Skeletal muscle cell (primary cell): ENCODE measurements at places on chromosomes 3 and 15.
A peak's percentile ranks its signal among the peaks of the same experiment; 100 is the strongest.

- no peak for DNase-seq
These were observed 23.1 kb downstream of the P3H2 start for GRCh38 chr3:190097617-190098016.

GRCh38 chr15:33154351-33155166, 40.0 kb downstream of the FMN1 start:
- DNase-seq, result peak; percentile 92

GRCh38 chr3:11546657-11547302, 96.9 kb downstream of the VGLL4 start:
- DNase-seq, result no peak

- DNase-seq, result no peak
These were observed 400.7 kb downstream of the ROBO1 start for GRCh38 chr3:79367066-79367465.

GRCh38 chr15:71736286-71736947, 73.9 kb upstream of the NR2E3 start:
- no peak for DNase-seq

- DNase-seq, result peak; percentile 24
These were observed 150.7 kb downstream of the AKAP13 start for GRCh38 chr15:85531083-85531482.

GRCh38 chr3:12553921-12554391, 2.9 kb upstream of the MKRN2 start:
- DNase-seq, result no peak

DNA sequence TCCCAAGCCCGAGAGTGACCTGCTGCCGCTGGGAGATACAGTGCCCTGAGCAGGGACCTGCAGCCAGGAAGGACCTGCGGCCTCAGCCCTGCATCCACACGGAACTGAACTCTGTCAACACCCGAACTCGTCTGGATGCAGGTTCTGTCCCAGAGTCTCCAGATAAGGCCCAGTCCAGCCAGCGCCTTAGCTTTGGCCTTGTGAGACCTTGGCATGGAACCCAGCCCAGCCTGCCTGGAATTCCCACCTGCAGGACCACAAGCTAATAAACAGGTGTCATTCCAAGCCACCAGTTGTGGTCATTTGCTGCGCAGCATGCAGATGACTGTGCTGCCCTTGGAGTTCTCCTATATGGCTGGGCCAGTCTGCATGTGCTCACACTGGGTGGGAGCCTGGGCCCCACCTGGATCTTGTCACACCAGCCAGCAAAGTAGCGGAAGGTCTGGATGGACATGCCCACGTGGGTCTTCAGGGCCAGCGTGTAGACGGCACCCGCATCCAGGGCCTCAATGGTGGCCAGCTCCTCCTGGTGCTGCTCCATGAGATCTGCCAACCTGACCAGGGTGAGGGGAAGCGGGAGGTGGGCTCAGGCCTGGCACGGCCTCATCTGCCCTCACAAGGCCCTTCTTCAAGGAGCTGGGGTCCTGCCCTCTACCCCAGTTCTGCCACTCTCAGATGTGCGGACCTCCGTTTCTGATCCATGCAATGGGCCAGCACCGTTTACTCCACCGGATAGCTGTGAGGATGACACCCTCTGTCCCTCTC, 47.2 kb upstream of the SLC41A3 start:
- no peak for DNase-seq

- DNase-seq, result no peak
These were observed 525.8 kb downstream of the NTRK3 start for GRCh38 chr15:87730706-87731105.

- DNase-seq, result no peak
These were observed 21.7 kb downstream of the SSR3 start for GRCh38 chr3:156533205-156533604.

- DNase-seq, result no peak
These were observed 102.6 kb downstream of the GMPS start for GRCh38 chr3:155972885-155973584.

- DNase-seq, result no peak
These were observed 138.5 kb downstream of the ALCAM start for GRCh38 chr3:105505170-105505569.

DNA sequence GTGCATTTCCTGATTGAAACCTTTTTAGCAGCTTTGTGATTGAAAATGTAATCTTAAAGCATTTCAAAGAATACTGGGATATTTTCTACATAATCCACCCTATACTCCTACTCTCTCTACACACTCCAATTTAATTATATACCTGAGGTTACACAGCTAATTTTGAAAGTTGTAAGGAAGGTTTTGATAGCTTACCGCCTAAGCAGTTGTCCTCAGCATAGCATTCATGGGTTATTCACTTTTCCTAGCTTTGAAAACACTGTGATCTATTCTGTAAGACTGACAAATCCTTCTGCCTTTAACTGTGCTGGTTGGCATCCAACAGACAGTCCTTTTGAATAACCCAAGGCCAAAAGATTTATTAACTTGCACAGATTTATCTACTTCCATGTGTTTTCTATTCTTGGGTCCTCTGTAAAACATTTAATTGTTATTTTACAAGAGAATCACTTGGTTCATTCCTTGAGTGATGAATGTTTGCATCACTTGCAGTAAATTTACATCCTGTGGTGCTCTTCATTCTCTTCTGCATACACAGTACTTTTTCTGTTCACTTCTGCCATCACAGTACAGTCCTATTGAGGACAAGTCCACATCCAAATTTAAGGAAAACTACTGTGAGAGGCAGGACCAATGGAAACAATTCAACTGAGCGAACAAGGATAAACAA, 44.8 kb downstream of the SERPINI1 start:
- no peak for DNase-seq
